NCI-H526 treated with DMSO at 0.1 percent for 48 hours (cell line): ENCODE measurements at places on chromosomes 16 and 17.

- no peak for DNase-seq
Measured at GRCh38 chr16:8929086-8929748, 34.5 kb downstream of the USP7 start.

DNA sequence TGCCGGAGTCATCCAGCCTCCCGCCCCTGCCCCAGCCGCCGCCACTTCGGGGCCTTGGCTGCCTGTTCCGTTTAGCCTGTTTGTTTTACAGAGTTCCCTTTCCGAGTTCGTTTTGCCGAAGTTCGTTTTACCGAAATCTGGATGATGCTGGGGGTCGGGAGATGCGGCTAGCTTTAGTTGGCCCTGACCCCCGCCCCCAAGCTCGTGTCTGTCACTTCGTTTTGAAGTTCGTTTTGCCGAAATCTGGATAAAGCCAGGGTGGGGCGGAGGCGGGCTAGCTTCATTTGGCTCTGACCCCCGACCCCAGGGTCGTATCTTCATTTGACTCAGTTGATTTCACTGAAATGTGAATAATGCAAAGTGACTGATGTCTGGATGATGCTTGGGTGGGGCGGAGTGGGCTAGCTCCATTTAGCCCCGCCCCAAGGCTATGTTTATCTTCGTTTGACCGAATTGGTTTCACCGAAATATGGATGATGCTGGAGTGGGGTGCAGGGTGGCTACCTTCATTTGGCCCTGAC, 591 bp downstream of the PSMD7 start:
- DNase-seq = no peak

DNA sequence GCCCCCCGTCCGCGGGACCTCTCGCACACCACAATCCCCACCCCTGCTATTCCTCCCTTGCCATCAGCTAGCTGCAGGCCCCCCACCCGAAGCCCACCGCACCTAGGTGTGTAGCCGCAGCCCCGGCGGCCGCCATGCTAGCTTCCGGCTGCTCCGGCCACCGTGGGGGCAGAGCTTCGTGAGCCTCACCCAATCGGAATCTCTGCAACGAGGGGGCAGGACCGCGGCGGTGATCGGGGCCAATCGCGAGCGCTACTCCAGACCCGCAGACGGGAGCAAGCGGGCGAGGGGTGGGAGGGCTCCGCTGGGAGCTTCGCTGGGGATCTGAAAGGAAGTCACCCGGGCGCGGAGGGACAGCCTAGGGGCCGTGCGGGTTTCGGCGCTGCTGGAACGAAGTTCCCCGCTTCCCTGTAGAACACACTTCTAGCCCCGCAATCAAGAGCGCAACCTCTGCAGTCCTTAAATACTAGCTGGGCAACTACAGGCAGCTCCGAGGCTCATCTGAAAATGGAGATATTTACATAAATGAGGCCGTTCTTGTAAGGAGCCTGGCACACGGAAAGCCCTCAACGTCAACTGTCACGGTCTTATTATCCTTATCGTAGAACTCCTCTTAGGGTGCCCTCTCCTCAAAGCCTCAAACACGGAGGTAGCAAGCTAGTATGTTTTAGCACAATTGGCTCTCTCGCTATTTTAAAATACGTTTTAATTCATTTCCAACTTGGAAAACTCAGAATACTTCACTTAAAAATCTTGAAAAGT, at the start of gene PIGS:
PIGS (minus strand) TSS at position 164 of the 762 bp plus-strand sequence; CDS start at position 136, 28 bp downstream.
- peak; percentile 97 for DNase-seq

DNA sequence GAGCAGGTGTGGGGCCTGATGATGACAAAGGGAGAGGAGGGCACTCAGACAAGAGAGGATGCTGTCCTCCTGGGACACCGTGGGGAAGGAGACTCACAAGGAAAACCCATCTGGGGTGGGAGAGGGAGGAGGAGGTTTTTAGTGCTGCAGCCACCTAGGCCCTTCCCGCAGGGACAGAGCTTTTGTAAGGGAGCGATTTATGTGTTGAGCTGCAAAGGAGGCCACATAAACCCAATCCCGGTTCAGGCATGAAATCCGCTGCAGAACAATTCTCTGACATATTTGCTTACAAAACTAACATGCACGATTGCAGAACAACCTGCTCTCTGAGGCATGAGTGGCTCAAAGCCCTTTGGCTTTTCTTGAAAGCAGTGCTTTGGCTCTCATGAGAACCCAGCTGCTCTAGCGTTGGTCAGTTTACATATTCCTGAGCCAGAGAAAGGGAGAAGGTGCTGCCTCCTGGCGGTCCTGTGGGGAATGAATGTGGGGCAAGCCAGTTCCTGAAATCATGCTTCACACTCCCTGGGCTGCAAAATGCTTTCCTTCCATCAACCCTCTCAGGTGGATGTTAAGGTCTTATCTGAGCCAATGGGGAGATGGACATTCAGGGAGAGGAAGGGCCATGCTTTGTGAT, 122.4 kb upstream of the NLRP1 start:
- peak; percentile 5 for DNase-seq

DNA sequence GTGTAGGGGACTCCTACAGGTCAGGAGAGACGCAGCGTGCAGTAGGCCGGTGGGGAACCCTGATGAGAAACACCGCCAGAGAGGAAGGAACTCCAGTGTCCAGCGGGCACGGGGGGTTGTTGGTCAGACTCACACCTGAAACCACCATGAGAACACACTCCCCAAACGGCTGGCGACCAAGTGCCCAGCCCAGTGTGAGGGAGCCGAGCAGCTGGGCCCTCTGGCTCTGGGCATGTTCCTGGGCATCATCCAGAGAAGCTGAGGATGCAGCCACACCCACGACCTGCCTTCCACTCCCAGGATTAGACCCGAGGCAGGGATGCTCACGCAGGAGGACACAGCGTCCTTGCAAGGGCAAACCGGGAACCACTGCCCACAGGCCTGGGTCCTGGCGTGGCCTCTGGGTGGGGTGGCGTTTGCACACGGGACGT, 108.3 kb upstream of the ZNF750 start:
- DNase-seq = no peak
